Right renal pelvis (tissue), 4 donors: ENCODE measurements at places on chromosomes 4 and X. TPM values are rescaled to one million over a fixed set of nuclear protein-coding genes. Genes with fewer than 3 reads are reported as not detected.

Gene LRAT
- polyA plus RNA-seq = 1.1 TPM

GRCh38 chrX:127943571-127943970, 108.6 kb downstream of the ACTRT1 start:
- DNase-seq = no peak

Gene XPNPEP2
- polyA plus RNA-seq = 45.1 TPM

- DNase-seq = no peak
Measured at GRCh38 chrX:9905288-9905687, 61.9 kb upstream of the CLDN34 start.

- no peak for DNase-seq
Measured at GRCh38 chrX:43644124-43644701, 11.9 kb upstream of the MAOA start.
